ENCODE measurements at places on chromosomes 7 and 10.

DNA sequence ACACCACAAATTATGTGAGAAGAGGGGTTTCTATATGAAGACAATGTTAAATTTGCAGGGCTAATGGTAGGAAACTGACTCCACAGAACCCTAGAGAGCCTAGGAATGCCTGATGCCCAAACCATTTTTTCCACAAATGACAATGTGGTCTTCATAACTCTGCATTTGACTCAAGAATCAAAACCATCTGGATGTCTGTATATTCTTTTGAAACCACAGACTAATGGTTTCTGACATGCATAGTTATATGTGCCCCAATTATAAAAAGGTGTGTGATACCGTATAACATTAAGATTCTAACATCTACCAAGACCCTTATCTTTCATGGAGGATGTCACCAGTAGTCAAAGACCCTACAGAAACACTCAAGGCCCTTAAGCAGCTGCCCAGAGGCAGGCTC lies 20.3 kb downstream of the SEC61G start:
- DNase-seq = no peak

DNA sequence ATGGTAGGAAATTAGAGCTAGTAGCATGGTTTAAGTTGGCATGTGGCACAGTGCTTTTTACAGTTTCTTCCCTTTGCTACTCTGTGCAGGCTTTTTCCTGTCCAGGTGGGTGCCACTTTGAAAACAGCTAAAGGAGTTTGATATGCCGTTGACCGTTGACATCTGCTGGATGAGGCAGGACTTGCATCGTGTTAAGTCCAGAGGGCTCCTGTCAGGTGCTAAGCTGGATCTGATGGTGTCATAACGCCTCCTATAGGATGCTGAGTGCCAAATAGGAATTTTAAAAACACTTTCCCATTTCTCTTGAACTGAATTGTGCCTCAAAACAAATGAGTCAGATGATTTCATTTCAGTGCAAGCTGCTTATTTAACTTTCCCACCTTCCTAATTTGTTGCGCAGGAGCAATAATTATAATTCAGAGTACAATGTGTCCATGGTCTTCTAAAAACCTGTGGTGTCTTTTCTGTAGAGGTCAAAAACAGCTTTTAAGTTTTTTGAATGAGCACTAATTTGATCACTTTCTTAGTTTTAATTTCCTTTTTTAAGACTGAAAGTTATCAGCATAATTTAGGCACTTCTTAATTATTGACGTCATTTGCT lies 178.3 kb downstream of the CDCA7L start:
- DNase-seq = peak; percentile 77

GRCh38 chr7:34354899-34355298 lies 303.1 kb upstream of the NPSR1 start:
- no peak for DNase-seq

DNA sequence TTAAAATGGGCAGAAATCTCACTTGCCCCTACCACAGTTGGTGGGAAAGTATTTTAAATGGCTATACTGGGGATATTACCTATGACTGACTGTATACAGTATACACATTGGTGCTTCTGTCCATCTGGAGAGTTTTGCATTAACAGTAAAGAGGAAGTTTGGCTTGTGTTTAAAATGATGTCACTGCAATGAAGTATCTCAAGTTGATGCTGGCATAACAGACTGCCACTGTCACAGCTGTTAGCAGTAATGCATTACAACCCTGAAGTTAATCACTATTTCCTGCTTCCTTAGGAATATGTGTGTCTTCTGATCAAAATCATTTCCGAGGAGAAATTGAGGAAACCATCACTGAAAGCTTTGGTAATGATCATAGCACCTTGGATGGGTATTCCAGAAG lies 1.9 kb downstream of the DKK1 start:
- peak; percentile 22 for DNase-seq

DNA sequence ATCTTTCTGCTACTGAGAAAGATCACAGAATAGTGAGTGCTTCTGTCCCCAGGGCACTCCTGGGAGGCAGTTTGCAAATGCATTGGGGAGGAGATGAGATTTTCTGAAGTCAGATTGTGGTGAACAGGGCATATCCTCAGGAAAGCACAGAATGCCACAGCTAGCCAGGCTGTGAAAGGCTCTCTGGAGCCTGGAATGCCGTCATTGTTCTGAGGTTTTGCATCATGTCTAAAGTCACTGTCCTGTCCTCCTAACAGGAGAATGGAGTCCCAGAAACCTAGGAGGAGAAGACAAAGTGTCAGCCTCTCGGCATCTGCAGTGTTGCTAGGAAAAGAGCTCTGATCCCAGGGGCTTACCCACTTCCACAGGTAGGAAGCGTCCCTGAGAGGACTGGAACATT lies 69.2 kb upstream of the IGFBP3 start:
- no peak for DNase-seq

DNA sequence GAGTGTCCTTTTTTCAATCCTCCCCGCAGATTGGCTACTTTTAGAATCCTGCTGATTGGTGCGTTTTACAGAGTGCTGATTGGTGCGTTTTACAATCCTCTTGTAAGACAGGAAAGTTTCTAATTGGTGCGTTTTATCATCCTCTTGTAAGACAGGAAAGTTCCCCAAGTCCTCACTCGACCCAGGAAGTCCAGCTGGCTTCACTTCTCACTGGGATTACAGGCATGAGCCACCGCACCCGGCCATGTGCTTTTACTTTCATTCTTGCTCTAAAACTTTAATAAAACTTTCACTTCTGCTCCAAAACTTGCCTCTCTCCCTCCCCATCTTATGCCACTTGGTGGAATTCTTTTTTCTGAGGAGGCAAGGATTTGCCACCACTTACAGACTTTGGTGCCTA lies 17.0 kb upstream of the WAPL start:
- no peak for DNase-seq

- DNase-seq = no peak
These were observed 127.0 kb downstream of the VPS41 start for GRCh38 chr7:38781991-38782390.

DNA sequence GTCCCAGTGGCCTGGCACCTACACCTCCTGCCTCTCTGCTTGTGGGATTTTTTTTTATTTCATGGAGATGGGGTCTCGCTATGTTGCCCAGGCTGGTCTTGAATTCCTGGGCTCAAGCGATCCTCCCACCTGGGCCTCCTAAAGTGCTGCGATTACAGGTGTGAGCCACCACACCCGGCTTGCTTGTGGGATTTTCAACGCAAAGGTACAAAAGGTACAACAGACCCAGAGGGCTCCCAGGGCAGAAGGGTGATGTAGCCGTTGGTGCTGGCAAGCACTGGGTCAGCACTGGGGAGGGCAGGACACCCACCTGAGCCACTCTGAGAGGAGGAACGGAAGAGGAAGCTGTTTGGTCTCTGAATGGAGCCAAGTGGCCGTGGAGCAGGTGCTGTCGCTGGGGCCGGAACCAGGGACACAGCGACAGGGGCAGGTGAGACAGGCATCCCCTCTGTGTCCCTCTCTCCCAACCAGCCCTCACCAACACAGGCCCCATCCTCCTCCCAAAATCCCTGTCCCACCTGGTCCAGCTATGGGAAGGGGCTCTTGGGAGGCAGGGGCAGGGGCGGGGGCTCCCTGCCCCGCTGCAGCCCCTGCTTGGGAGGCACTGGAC lies 2.8 kb upstream of the SAP25 start:
- DNase-seq = no peak

- no peak for DNase-seq
These were observed 185.7 kb downstream of the TAX1BP1 start for GRCh38 chr7:27925573-27926201.

DNA sequence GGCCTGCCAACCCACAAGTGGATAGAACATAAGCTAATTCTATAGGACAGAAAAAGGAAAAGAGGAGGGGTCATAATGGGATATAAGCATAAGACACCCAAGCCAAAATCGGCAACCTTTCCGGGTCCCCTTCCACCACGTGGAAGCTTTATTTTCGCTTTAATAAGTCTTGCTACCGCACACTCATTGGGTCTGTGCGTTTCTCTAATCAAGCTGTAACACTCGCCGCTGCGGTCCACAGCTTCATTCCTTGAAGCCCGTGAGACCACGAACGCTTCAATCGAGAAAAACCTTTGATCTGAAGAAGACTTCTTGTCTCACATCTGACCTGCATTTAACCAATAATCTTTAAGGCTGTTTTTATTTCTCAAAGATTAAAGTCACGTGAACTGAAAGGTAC lies 35.8 kb upstream of the HECW1 start:
- DNase-seq = no peak

DNA sequence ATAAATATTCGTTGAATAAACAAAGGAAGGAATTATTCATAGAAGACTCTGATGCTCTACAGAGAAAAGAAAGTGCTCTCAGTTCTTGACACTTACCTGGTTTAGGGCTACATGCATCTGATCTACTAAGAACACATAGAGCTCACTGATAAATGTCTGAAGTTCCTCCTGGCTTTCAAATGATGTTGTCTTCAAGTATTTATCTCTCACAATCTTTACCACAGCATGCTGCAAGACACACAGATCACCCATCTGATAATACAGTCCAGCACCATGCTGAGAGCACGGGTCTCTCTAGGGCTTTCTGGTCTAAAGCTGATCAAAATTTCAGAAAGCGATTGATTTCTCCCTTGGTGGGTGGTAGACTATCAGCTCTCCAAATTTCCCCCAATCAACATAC lies 44.5 kb upstream of the MRPS16 start:
- no peak for DNase-seq

DNA sequence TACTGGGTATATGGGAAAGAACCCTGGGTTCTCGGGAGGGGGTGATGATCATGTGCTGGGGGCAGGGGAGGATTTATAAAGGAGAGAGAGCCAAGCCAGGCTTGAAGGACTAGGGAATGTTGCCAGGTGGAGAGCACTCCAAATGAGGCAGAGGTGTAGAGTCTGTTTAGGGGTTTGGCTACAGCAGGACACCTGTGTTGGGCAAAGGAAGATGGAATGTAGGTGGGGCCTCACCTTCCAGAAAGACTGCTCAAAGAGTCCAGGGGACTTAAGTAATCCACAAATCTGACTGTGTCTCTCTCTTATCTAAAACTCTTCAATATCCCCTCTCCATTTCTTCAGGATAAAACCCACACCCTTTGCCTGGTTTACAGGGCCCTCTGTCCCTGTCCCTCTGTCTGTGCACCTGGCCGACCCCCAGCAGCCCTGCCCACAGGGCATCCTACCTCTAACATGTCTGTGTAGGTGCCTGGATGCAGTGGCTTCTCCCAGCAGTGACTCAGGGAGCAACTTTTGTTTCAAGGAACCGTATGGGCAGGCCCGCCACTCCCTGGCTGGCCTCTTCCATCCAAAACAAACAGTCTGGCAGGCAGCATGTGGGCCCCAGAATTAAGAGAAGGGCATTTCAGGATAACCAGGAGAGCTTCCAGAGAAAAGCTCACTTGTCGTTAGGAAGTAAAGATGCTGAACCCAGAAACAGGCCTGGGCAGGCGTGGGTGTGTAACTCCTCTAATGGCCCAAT lies 10.6 kb upstream of the PLEKHA1 start:
- DNase-seq = no peak

DNA sequence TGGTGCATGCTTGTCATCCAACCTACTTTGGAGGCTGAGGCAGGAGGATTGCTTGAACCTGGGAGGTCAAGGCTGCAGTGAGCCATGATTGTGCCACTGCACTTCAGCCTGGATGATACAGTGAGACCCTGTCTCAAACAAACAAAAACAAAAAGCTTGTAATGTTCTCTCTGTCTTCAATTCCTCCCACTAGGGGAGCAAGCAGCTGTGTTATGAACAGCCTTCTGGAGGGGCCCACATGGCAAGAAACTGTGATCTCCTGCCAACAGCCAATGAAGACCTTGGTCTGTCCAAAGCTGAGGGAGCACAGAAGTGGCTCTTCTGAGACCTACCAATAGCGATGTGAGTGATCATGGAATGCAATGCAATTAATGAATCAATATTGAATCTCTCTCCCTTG lies 229.2 kb downstream of the SEC23IP start:
- DNase-seq = no peak
